WTC11 (cell line): ENCODE measurements at places on chromosomes 1 and 21.
A peak's percentile ranks its signal among the peaks of the same experiment; 100 is the strongest.

- DNase-seq: no peak
Observed at GRCh38 chr1:87958716-87959115, 630.0 kb downstream of the LMO4 start.

- no peak for DNase-seq
Observed at GRCh38 chr1:93177991-93178390, 2.2 kb downstream of the TMED5 start.

DNA sequence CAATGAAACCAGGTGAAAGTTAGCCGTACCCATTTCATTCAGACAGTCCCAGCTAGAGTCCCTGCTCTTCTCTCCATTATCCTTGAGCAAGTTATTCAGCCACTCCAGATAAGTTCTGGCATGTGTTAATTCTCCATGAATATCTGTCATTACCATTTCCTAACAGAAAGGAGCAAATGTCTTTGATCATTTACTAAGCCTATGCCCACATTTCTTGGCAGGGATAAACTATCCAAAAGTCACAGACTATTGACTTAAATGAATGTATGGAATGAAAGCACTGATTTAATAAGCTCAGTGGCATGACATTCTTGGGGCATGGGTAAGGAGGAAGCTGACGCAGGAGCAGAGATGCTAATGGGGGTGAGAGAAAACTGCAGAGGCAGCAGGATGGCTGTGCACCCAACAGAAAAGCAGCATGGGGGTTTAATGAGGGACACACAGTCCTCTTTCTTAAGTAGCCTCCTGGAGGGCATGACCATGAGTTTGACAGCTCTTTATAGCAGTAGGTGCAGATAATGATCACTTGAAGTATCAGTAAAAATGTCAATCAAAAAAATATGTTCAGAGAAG is 17.6 kb upstream of the DHCR24 start:
- DNase-seq: no peak

- no peak for DNase-seq
Observed at GRCh38 chr1:208172423-208173145, 71.6 kb downstream of the PLXNA2 start.

GRCh38 chr1:112700290-112701226 is 6.4 kb downstream of the RHOC start:
- DNase-seq: peak; percentile 77

GRCh38 chr21:15682977-15683376 is 46.8 kb upstream of the USP25 start:
- no peak for DNase-seq

DNA sequence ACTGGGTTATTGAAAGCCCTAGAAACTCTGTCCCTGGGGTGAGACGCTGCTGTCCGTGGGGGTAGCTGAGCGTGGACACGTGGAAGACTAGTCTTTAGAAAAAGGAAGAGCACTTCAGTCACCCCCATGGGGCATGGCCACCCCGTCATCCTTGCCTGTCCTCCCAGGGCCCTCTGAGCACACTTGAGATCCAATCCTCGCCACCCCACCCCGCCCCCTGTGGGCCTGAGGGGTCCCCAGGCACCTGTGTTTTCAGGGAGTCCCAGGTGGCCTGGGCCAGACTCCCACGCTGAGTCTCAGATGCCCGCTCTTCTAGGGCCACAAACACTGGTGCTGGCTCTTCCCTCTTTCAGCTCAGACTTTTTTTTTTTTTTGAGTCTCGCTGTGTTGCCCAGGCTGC is 2.5 kb downstream of the PRKCZ start:
- no peak for DNase-seq

DNA sequence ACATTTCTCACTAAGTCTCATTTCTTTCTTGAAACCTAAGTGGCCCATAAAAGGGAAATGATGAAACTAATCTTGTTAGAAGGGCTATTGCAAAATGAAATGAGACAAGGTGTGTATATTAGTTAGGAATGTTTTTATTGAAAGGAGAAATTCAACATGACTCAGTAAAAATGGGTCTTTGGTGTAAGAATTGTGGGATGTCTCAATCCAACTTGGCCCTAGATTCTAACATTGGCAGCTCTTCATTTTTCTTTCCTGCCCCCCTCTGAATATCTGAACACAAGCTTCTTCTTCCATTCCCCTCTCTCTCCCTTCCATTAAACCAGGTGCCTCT is 26.8 kb upstream of the TARBP1 start:
- DNase-seq: no peak

DNA sequence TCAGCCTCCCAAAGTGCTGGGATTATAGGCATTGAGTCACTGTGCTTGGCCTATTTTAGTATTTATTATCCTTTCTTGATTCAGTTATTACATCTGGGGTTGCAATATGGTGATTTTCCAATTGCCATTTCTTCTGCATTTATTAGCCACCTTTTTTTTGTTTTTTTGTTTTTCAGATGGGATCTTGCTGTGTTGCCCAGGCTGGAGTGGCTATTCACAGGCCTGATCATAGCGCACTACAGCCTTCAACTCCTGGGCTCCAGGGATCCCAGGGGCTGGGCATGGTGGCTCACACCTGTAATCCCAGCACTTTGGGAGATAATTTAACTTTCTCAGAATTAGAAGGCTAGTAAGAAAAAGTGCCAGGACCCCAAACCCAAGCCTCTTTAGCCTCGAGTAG is 82.1 kb upstream of the PGD start:
- DNase-seq: no peak

- peak; percentile 82 for DNase-seq
Observed at GRCh38 chr21:33069994-33070743, at the start of gene OLIG1. TSS of gene OLIG1 (plus strand) at chr21:33070141. CDS start at chr21:33070247, 106 bp downstream.

GRCh38 chr1:96524100-96524499 is 197.5 kb upstream of the PTBP2 start:
- DNase-seq: no peak

DNA sequence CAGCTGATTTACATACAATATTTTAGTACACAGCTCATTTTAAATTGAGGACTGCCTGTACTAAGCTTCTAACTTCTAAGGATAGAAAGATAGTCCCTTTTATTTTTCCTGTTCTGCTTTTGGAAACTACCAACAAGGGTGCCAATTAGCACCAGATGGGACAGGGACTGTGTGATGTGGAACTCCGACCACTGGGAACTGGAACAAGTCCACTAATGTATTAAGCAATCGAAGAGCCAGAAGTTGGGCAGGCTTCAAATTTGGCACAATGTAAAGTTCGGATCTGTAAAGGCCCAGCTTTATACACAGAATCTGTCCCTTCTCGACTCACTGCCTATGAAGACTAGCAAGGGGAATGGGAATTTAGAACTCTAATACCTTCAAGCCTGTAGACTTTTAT is 149.3 kb downstream of the ZC3H11B start:
- no peak for DNase-seq

DNA sequence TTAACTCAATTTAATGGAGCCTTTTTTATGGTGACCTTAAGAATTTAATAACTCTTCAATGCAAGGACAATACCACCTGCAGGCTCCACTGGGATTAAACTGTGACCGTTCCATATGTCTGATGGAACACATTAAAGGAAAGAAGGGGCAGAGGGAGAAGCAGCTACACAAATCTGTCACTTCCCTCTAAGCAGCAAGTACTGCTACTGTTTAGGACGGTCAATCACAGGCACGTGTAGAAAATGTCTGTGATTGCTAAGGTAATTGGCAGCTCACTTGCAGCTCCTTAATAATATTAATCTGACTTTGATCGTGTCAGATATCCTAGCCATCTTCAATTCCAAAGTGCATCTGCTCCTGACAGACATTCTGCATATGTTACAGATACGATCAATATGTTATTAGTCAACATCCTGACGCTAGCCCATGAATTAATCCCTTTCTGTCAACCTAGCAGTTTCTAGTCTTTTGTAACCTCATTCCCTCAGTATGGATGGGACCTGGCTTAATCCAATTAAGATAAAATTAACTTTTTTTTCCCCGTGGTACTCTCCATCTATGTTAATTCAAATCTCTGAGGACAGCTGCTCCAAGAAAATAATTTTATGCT is 1012.4 kb downstream of the AMY1C start:
- no peak for DNase-seq

- peak; percentile 1 for DNase-seq
Observed at GRCh38 chr1:31792541-31792940, 23.3 kb downstream of the SPOCD1 start.

DNA sequence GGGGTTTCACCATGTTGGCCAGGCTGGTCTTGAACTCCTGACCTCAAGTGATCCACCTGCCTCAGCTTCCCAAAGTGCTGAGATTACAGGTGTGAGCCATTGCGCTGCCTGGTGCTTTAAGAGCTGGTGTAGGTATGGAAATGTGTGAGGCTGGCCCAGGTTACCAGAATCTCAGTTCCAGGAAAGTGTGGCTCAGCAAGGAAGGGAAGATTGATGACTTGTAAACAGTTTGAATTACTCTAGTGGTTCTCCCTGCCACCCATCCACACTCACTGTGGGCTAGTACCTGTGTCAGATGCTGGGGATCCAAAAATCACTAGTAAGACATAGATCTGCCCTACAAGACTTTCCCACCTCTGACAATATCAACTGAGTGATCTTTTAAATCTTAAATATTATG is 34.5 kb upstream of the SLC35D1 start:
- no peak for DNase-seq

GRCh38 chr1:198157847-198158725 is 1.3 kb downstream of the NEK7 start:
- DNase-seq: no peak

- no peak for DNase-seq
Observed at GRCh38 chr1:198711837-198712236, 73.0 kb downstream of the PTPRC start.

DNA sequence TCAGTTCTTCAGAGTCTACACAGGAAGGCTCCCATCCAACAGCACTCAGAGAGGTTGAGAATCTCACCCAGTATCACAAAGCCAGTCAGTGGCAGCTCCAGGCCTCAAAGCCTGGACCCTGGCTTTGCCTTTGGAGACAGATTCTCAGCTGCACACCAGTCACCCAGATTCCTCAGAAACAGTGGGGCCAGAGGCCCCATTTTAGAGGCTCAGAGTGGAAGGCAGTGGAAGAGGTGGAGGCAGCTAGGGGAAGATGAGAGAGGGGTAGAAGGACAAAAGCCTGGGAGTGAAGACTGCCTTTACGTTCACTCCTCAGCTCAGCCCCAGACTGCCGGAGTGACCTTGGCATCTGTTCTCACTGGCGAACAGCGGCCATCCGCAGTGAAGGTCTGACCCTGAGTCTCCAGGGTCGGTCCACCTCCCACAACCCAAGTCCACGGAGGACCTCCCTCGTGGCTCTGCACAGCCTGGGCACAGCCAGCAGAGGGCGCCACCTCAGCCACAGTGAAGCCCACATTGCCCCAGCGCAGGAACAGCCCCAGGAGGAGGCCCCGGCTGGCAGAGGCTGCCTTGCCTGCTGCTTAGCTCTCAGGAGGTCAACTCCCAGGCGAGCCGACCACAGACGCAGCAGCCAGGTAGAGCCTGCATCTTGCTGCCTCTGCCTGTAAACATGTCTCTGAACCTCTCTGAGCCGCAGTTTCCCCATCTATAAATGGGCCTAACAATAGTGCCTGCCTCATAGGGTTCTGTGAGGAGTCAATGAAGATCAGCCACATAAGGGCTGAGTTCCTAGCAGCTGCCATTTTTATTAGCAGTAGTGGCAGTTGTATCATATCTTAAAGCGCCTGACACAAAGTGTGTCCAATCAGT is 5.9 kb upstream of the FNDC5 start:
- peak; percentile 81 for DNase-seq

DNA sequence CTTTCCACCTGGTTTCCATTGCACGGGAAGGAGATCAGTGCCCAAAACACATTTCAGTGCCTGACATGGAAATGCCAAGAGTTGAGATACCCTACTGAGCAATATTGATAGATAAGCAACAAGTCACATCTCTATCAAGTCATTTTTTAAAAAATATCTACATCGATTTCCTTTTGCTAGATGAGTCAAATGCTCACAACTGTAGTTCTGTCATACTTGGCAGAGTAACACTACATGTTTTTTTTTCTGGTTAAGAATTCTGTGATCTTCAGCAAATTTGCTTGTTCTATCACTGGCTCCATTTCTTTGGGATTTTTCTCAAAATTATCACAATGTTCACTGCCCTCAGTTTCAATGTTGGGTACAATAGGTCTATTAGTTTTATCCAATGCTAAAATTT is 145.4 kb downstream of the ZC3H11B start:
- DNase-seq: no peak

DNA sequence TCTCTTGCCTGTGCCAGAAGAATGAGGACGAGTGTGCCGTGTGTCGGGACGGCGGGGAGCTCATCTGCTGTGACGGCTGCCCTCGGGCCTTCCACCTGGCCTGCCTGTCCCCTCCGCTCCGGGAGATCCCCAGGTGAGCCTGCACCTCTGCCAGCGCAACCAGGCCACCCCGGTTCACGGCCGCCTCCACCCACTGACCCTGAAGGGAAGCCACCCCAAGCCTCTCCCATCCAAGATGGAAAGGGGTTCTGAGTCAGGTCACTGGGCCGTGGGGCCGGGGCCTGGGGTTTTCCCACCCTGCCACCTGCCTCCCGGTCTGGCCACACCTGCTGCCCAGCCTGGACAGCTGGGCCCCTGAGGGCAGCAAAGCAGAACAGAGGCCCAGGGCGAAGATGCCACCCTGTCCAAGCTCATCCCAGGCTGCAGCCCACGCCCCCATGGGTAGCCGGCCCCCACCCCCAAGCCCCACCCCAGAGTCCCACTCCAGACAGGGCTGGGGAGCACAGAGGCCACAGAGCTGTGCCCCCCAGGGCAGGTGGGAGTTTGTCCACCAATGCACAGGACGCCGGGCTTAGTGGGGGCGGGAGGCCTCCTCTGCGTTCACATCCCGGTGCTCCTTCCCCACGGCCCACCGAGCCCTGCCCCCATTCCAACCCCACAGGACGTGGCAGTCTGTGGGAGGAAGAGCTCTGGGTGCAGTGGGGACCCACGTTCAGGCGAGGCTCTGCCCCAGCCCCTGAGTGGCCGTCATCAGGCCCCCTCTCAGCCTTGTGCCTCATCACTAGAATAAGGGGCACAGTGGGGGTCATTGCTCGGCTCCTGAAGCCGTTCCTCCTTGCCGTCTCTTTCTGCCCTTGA is 5.6 kb downstream of the AIRE start:
- no peak for DNase-seq

- peak; percentile 44 for DNase-seq
Observed at GRCh38 chr1:151472856-151473731, 13.8 kb upstream of the POGZ start.

- DNase-seq: peak; percentile 6
Observed at GRCh38 chr21:46212721-46213484, 15.7 kb downstream of the LSS start.

- no peak for DNase-seq
Observed at GRCh38 chr1:56494306-56494705, 85.1 kb downstream of the PLPP3 start.

DNA sequence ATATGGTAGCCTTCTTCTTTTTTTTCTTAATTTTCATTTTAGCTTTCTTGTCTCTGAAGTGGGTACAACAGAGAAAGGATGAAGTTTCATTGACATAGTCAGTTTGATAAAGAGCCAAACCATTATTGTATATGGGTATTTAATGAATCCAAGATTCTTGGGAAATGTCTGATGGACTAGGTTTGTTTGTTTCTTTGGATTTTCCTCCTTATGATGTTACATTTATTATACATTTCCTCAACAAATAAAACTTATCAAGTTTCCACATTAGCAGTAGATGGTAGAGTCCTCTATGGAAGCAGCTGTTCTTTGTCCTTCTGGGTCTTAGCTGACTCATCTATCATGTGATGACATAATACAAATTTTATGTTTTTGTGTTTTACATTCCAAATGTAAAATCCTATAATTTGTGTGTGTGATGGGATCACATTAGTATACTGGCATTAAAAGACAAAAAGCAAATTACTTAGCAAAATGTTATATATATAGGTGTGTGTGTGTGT is 6.0 kb downstream of the COL24A1 start:
- no peak for DNase-seq

GRCh38 chr1:189616893-189617292 is 860.8 kb downstream of the BRINP3 start:
- DNase-seq: no peak

- DNase-seq: no peak
Observed at GRCh38 chr1:107499139-107499744, 358.4 kb downstream of the NTNG1 start.
